ENCODE measurements at places on chromosomes 13 and 19.
A peak's percentile ranks its signal among the peaks of the same experiment; 100 is the strongest.

GRCh38 chr19:29324291-29324680 is 111.3 kb upstream of the UQCRFS1 start:
- no peak for DNase-seq

DNA sequence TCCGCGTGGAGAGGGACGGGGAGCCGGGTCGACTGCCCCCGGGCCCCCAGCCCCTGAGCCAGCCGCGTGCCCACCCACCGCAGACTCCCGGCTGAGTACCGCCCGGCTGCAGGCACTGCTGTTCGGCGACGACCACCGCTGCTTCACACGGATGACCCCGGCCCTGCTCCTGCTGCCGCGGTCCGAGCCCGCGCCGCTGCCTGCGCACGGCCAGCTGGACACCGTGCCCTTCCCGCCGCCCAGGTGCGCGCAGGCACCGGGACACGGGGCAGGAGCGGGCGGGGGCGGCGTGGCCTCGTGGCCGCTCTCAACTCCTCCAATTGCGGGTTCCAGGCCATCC is 1.6 kb downstream of the AMH start:
- DNase-seq, result no peak

DNA sequence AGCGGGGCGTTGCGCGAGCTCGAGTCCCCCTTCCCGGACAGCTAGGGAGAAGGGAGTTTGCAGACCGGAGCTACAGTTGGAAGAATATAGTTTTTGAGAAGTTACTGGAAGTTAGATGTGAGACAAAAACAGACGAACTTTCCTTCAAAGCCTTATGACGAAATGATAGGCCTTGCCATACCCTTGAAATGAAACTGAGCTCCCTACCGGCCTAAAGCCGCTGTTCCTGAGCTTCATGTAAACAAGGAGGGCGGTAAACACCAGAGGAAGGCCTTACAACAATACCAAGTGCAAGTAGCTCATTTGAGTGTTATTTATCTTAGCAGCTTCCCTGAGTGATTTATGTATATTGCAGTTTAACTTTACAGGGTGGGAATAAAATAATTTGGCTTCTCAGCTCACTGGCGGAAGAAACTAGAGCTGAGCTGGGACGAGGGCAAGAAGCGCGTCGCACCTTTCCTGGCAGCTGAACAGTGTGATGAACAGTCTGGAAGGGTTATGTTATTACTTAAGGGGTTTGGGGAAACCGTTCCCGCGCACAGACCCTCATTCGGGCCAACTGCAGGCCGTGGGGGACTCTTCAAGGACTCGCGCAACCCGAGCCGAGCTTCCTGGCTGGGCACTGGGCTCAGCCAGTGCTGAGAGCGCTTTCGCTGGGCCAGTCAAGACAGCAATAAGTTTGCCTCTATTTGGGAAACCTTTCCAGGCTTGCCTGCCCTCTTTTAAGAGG is 111.2 kb downstream of the KCNRG start:
- peak; percentile 39 for DNase-seq

DNA sequence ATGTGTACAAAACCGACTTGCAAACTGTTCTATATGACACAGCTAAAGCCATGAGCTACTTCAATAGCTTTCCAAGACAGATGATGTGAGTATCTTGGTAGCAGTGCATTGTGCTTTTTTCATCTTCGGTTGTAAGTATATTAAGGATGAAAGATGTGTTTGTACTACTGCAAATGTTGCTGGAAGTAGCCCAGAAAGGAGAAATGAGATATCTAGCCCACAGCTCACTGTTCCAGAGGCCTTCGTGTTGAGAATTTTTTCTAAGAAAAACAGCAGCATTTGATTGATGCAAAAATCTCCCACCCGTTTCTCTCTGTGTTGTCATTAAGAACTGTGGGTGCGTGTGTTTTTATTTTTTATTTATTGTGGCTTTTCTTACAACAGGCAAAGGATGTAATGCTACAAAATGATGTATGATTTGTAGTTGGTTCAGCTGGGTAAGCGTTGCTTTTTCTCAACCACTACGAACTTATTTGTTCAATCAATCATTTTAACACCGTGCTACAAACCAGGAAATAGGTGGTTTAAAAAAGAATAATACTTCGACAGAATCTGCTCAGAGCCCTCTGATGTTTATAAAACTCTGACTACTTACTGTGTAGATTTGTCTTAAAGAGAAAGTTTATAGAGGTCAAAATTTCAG is 41.6 kb upstream of the RFC3 start:
- no peak for DNase-seq

GRCh38 chr13:88144580-88144979 is 473.4 kb downstream of the SLITRK5 start:
- peak; percentile 44 for DNase-seq

DNA sequence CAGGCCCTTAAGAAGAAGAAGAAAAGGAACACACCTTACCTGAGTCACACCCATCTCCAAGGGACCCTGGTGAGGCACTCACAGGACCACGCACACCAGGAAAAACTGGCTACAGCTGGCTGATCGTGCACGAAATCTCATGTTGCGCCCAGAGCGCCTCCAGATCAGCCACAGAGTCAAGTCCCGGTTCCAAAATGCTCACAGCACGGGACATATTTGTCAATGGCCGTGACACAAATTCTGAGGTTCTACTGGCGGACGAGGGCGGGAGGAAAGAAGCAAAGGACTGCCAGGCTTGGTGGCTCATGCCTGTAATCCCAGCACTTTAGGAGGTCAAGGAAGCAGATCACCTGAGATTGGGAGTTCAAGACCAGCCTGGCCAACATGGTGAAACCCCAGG is 21.5 kb downstream of the SH3GL1 start:
- no peak for DNase-seq

GRCh38 chr19:29120466-29120865 is 92.5 kb downstream of the UQCRFS1 start:
- DNase-seq, result no peak

DNA sequence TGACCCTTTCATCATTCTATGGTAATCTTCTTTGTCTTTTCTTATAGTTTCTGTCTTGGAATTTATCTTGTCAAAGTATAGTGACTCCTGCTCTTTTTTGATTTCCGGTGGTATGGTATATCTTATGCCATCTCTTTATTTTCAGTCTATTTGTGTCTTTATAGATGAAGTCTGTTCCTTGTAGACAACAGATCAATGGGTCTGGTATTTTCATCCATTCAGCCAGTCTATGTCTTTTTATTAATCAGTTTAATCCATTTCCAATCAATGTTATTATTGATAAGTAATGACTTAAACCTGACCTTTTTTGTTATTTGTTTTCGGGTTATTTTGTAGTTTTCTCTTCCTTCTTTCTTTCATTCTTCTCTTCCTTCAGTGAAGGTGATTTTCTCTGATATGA is 495.9 kb upstream of the PCDH9 start:
- DNase-seq, result no peak

- no peak for DNase-seq
Measured at GRCh38 chr13:79799059-79799867, 318.3 kb downstream of the NDFIP2 start.

DNA sequence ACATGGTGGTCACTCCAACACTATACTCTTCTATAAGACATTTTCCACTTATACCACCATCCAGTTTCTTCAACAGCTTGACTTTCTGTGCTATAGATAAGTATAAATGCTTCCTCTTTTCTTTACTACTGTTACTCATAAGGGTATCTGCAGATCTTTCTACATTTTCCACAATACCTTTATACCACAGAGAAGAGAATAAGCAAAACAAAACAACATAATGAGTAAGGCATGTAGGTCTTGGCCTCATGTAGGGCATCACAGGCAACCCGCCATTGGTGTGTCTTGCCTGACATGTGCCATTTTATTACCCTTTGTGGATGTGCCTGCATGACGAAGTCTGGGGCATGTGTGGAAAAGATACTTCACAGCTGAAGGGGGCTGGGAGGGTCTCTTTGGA is 265.3 kb upstream of the STARD13 start:
- no peak for DNase-seq

DNA sequence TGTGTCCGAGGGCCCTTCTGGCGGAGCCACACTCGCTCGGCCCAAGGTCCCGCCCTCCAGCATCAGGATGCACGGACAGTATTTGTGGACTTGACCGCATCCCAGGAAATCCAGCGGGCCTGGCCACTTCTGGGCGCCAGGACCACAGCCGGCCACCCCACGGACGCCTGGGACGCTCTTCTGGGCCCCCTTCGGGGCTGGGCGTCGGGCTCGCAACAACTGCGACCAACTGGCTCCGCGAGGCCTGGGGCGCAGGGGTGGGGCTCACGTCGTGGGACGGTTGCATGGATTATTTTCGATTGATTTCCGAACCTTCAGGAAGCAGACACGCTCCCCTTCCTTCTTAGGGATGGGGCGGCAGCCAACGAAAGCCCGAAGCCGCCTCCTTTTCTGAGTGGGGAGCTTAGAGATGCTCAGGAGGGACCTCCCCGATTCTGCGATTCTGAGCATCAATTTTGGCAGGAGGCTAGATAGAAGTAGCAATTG is 521 bp upstream of the NUP58 start:
- peak; percentile 32 for DNase-seq

DNA sequence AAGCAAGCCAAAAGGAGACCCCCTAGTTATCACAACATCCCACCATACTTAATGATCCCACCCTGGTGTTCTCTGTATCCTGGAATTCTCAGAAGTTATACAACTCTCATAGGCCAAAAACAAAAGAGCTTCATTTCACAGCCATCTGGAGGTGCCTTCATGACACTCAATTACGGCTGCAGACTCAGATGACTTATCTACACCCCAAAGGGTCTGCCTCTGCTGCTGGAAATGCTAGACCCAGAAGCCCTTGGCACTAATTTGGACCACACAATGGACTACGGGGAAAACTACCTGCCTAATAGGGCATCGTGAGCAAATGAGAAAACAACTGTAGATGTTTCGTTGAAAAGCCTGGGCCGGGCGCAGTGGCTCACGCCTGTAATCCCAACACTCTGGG is 40.2 kb downstream of the BRD4 start:
- DNase-seq, result no peak

- no peak for DNase-seq
Measured at GRCh38 chr19:41702171-41702651, 6.2 kb upstream of the CEACAM5 start.

- DNase-seq, result no peak
Measured at GRCh38 chr19:38888876-38889275, 10.5 kb downstream of the SIRT2 start.

- peak; percentile 78 for DNase-seq
Measured at GRCh38 chr13:20136781-20137703, 23.8 kb downstream of the GJA3 start.

DNA sequence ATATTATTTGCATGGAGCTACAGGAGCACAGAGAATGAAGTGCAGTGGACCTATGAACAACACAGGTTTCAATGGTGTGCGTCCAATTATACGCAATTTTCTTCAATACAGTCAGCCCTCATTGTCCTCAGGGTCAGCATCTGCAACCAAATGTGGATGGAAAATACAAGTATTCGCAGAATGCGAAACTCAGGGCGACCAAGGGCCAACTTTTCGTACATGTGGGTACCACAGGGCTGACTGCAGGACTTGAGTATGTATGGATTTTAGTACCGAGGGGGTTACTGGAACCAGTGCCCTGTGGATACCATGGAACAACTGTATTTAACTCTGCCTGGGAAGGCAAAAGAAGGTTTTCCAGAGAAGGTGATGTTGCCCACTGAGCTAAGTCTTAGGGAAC is 10.2 kb downstream of the LCP1 start:
- DNase-seq, result no peak

DNA sequence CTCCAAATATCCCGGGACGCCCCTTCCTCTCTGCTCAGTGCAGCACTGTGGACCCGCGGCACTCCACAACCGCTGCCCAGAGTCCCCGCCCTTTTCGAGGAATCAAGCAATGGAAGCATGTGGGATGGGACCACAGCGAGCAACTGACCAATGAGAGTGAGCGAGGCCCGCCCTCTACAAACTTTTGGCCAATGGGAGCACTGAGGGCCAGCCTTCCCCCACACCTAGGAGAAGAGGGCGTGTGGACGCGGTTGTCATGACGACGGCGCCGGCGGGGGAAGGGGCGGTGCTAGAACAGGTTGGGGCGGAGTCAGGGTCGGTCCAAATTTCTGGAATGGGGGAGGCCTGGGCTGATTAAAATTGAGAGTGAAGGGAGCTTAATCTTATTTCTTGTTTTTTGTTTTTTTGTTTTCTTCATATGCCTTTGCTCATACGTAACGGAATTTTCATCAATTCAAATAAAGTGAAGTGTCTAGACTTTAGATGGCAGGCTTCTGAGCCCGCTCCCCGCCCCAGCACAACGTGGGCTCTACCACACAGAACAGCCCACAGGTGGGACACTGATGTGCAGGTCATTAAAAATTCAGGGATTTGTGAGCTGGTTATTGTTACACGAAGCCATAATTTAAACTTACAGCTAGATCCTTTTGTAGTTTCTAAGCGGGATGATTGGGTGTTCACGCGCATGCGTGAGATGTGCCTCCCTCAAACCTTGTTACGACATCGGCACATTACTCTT is at the start of gene DNAAF3:
Gene DNAAF3 (minus strand): TSS at position 84 of the 739 bp plus-strand sequence. CDS start 200 bp downstream, outside the sequence.
- peak; percentile 98 for DNase-seq
